ENCODE measurements at places on chromosomes 2 and 18.

DNA sequence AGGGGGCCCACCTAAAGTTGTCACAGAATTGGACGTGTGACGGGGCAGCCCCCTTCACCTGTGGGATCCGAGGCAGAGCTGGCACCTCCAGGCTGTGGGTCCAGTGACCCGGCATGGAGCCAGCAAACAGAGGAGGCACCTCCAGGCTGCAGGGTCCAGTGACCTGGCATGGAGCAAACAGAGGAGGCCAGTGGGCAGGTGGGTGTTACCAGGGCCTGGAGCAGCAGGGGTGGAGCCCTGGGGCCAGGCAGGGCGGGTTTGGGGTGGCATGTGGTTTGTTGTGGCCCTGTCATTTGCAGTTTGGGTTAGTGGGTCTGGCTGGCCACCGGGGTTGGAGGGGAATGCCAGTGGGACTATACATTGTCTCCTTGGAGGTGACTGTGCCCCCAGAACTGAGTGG lies 68.2 kb downstream of the HPCAL1 start:
- no peak for DNase-seq

GRCh38 chr18:23523429-23524212 lies 20.3 kb downstream of the RMC1 start:
- no peak for DNase-seq

DNA sequence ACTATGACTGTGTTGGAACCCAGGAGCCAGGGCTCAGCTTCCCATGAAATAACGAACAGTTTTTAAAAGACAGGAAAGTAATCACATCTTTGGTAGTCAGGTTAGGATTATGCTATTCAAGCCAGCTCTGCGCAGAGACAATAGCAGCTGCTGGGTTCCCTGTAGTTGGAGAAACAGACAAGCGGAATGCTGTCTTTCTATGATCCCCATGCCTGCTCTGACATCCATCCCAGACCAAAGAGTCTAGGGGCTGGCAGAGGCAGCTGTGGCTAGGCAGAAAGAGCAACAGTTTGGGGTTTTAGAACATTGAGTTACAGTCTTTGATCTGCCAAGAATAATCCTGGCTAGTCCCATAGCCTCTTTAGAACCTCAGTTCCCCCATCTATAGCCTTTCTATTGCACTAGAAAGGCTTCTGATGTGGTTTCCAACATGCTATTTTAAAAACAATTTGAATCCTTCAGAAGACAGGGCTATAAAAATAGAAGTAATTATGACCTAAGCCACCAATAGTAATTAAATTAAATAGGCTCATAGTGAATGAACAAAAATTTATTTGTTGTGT lies 146.8 kb downstream of the MTX2 start:
- no peak for DNase-seq

DNA sequence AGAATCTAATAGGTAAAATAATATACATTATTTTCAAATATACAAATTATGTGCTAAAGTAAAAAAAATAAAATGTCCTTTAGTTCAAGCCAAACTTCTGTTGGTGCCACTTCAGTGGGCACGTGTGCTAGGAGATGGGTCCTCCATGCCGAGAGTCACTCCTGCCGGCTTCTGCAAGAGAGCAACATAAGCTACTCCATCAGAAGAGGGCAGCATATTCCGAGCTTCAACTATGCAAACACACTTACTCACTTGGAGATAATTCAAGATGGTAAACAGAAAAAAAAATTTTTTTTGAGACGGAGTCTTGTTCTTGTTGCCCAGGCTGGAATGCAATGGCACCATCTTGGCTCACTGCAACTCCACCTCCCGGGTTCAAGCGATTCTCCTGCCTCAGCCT lies 24.4 kb downstream of the CNOT11 start:
- no peak for DNase-seq

GRCh38 chr18:64134044-64134747 lies 14.7 kb downstream of the LINC00305 start:
- peak; percentile 48 for DNase-seq

DNA sequence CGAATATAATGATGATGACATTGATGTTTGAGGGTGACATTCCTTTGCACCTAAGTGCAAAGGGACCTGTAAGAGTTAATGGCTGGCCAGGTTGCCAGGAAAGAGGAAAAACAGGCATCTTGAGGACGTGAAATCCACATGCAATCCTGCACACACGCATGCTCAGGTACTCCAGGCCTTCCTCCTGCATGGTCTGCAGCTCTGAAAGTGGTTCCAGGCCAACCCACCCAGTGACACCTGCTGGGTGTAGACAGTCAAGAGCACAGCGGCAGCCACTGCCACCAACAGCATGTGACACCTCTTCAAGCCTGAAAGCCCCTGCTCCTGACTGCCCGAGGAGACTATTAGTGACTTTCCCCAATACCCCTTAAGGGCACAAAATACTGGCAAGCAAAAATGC lies 101.6 kb downstream of the PIEZO2 start:
- peak; percentile 53 for DNase-seq

- no peak for DNase-seq
Observed at GRCh38 chr2:85257970-85258605, 69.7 kb downstream of the TGOLN2 start.

GRCh38 chr2:24304631-24305030 lies 55.7 kb downstream of the ITSN2 start:
- DNase-seq: no peak

DNA sequence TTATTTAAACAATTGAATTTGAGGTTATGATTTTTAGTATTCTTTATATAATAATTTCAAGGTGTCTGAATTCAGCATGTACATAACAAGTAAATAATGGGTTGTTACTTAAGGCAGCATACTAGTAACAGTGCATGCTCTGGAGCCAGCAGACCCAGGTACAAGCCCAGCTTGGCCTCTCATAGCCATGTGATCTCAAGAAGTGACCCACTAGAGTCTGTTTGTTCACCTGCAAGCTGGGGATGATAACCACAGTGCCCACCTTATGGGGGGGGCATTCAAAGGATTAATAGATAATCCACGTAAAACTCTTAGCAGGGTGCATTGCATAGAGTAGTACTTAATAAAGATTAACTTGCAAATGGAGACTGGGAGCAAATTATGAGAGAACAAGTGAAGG lies 163.6 kb downstream of the TRABD2A start:
- no peak for DNase-seq

Data from NCI-H1417 (cell line).